Small intestine (tissue), 16 donors: ENCODE measurements at places on chromosomes 3 and 15. TPM values are rescaled to one million over a fixed set of nuclear protein-coding genes. Genes with fewer than 3 reads are reported as not detected.

The PLSCR5 gene
- not detected for polyA plus RNA-seq

The ZNF662 gene
- 0.67 TPM for polyA plus RNA-seq

The ZNF280D gene
- 10.3 TPM for polyA plus RNA-seq

The AMIGO3 gene
- polyA plus RNA-seq: 0.81 TPM

The GOLGA8Q gene
- 1.6 TPM for polyA plus RNA-seq

The AHSG gene
- polyA plus RNA-seq: not detected

The HTR3E gene
- polyA plus RNA-seq: 1.8 TPM

The CASR gene
- polyA plus RNA-seq: not detected

The PIF1 gene
- polyA plus RNA-seq: 0.45 TPM

The LDHAL6B gene
- polyA plus RNA-seq: 0.69 TPM

The IGSF11 gene
- polyA plus RNA-seq: not detected

The CYP8B1 gene
- polyA plus RNA-seq: not detected

The FRMD4B gene
- polyA plus RNA-seq: 16.3 TPM

The SLC51B gene
- 23.5 TPM for polyA plus RNA-seq

The LRRC15 gene
- not detected for polyA plus RNA-seq

DNA sequence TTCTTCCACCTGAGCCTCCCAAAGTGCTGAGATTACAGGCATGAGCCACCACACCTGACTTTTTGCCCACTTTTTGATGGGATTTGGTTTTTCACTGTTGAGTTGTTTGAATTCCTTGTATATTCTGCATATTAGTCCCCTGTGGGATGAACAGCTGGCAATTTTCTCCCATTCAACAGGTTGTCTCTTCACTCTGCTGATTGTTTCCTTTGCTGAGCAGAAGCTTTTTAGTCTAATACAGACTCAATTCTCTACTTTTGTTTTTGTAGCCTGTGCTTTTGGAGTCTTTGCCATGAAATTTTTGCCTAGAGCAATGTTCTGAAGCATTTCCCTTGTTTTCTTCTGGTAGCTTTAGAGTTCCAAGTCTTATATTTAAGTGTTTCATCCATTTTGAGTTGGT, 62.7 kb upstream of the MFGE8 start:
- no peak for DNase-seq

GRCh38 chr15:31472636-31473384, 146.2 kb downstream of the KLF13 start:
- peak; percentile 43 for DNase-seq

- no peak for DNase-seq
Observed at GRCh38 chr15:40232625-40233070, 6.2 kb upstream of the PAK6 start.

- DNase-seq: no peak
Observed at GRCh38 chr3:59446775-59447465, 397.1 kb upstream of the CFAP20DC start.

DNA sequence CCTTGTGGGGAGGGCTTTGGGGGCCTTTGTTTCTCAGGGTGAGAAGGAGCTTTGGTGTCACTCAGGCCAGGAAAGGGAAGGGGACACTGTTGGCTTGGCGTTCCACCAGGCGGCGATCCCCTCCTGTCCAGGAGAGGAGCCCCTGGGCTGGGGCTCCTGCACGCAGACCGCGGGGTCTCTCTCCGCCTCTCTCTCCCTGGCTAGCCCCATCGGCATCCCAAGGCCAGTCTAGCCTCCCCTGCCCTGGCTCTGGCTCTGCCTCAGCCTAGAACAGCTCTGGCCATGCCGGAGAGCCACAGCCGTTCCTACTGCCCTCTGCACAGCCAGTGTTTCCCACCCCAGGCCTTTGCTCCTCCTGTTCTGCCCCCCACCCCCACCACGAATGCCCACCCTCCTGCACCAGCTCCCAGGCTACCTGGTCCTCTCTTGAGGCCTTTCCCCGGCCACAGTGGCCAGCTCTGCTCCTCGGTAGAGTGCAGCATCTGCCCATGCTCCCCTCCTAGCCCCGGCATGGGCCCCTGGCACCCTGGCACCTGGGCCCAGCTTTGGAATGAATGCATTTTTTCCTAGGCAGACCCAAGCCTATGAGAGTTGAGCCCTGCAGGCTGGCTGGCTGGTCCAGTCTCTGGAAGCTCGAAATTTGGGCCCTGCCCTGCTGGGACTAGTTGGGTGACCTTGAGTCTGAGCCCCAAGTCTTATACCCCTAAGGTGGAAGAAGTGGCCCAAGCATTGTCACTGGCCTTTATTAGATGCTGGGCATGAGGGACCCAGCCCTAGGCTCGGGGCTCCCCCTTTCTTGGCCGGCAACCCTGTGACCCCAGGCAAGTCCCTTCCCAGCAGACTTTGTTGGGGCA, 2.4 kb downstream of the PLXNA1 start:
- DNase-seq: no peak

- DNase-seq: no peak
Observed at GRCh38 chr3:16359331-16359730, 94.3 kb downstream of the OXNAD1 start.

GRCh38 chr3:115713284-115713683, 90.0 kb downstream of the GAP43 start:
- DNase-seq: no peak

- no peak for DNase-seq
Observed at GRCh38 chr15:75140080-75140879, 61.4 kb upstream of the C15orf39 start.

DNA sequence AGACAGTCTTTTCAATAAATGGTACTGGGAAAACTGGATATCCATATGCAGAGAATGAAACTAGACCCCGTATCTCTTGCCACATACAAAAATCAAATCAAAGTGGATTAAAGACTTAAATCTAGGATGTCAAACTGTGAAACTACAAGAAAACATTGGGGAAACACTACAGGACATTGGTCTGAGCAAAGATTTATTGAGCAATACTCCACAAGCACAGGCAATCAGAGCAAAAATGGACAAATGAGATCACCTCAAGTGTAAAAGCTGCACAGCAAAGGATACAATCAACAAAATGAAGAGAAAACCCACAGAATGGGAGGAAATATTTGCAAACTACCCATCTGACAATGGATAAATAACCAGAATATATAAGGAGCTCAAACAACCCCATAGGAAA, 38.4 kb upstream of the MBNL1 start:
- no peak for DNase-seq

DNA sequence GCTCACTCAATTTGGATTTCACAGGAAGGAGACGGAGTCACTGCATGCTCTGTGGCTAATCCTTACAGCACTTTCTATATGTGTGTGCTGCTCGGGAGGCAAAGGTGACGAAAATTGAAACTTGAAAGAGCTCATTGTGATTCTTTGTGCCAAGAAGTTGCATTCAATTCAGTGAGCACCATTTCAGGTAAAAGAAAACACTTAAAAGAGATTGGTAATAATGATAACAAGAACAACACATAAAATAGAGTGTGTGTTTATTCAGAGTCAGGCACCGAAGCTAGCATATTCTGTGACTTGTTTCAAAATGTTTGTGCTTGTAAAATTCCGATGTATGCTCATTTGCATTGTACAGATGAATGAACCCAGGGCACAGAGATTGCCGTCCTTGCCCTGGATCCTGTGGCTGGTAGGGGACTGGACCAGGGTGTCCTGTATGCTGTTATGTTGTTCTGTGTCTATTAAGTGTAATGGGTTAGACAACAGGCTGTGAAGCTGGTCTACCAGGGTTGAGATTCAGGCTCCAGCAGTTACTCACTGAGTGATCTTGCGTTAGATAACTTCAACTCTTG, 193.3 kb upstream of the PROK2 start:
- DNase-seq: no peak

DNA sequence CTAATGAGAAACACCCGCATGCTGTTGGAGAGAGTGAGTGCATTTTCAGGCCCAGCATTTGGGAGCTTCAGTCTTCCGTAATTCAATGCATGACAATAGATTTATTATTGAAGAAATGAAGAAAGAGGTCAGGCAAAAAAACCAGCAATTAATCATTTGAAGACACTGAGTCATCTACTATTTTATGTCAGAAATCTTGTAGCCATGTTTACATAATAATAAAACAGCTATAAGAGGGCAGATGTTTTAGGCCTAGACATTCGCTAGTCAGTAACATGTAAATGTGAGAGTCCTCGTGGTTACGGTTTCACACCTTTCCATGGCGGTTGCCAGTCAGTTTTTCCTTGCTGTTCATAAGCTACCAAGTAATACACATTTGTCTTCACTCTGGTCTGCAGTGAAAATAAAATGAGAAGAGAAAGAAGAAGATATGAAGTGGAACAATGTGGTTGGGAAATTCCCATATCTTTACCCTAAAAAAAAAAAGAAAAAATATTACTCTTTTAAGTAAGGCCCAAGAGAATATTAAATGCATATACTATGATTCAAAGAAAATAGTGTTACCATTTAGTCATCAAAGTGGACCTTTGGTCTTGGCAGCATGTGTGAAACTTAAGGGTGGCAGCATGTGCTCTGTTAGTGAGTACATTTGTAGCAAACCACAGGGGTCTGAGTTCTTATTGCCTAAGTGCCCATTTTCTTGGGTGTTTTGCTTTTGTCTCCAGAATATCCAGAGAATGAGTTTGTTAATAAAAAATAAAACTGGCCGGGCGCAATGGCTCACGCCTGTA, 140.5 kb upstream of the TBL1XR1 start:
- peak; percentile 75 for DNase-seq

DNA sequence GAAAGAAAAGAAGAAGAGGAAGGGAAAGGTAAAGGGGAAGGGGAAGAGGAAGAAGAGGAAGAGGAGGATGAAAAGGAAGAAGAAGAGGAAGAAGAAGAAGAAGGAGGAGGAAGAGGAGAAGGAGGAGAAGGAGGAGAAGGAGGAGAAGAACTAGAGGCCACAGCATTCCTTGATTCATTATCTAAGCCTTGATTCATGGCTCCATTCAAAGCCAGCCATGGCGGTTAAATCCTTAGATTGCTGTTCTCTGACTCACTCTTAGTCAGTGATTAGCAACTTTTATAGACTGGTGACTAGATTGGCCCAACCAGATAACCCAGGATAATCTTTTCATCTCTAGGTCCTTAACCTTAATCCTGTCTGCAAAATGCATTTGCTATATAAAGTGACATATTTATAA, 47.6 kb downstream of the OSTN start:
- peak; percentile 34 for DNase-seq

DNA sequence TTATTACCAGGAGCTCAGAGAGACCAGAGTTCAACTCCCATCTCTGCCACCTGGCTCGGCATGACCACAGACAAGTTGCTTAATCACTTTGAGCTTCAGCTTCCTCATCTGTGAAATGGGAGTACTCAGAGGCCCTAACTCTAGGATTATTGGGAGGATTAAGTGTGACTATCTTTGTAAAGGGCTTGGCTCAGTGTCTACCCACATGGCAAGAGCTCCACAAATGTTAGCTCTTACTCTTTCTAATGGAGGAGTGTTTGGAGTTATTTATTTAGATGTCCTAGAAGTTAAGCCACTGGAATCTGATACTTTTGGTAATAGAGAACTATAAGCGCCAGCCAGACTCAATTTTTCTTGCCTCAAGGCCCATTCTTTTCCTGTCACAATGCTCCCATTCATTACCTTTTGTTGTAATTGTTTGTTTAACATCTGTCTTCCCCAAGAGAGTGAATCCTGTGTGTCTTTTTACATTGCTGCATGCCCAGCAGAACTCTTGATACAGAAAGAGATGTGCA, 12.3 kb upstream of the LMCD1 start:
- no peak for DNase-seq

DNA sequence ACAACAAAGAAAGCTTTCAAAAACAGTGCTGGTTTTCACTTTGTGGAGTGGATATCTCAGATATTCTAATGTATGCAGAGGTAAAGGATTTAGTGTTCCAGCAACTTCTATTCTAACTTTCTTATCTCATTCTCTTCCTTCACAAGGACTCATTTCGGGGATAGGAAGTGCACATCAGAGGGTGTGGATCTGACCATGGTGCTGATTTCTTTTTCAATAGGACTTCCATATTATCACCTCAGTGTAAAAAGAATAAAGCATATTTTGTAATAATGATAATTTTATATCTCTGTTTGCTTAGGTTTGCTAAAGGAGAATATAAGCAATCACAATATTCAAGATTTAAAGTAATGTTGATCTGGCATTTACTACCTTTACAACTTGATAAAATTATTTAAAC, 12.5 kb upstream of the CADM2 start:
- no peak for DNase-seq

DNA sequence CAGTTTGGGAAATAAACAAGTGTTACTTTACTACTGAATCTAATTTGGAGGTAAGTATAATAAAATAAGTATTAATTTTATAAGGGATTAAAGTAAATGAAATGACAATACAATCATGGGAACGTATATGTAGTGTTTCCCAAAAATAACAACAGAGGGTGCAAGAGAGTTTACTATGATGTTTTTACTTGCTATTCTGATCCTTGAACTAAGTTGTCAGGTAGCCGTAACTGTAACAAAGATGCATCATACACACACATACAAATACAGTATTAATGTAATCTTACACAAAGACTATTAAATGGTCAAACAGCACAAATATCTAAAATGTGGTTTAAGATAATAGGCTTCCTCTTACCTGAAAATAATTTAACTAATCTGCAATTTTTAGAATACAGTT, 311.4 kb downstream of the TBC1D5 start:
- peak; percentile 30 for DNase-seq

DNA sequence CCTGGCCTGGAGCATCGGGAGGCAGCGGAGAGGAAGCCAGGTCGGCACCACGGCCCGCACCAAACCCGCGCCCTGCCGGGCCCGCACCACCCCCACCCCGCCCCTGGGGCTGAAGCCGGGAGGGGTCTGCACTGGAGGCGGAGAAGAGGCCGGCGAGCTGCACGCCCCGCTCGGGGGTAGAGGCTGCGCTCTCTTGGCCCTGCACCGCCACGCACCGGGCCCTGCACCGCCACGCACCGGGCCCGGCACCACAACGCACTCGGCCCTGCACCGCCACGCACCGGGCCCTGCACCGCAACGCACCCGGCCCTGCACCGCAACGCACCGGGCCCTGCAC, 41.4 kb downstream of the MUC20 start:
- no peak for DNase-seq

DNA sequence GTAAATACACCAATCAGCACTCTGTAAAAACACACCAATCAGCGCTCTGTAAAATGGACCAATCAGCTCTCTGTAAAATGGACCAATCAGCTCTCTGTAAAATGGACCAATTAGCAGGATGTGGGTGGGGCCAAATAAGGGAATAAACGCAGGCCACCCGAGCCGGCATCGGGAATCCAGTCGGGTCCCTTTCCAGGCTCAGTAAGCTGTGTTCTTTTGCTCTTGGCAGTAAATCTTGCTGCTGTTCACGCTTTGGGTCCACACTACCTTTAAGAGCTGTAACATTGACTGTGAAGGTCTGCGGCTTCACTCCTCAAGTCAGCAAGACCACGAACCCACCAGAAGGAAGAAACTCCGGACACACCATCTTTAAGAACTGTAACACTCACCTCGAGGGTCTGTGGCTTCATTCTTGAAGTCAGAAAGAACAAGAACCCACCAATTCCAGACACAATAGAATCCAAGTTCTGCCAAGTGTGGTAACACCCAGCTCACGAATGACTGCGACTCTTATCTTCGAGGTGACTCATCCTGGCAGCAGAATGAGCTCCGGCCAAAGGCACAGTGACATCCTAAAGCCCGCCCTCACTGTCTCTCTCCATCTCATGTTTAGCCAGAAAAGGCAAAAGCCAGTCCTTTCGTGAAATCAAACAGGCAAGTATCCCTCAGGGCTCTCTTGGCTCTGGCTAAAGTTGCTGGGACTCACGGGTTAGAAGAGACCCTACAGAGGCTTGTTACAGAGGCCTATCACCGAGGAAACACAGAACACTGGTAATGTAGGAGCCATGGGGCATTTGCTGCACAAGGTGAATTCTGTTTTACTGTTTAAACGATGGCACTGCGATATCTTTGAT, 155.2 kb downstream of the FAM43A start:
- DNase-seq: peak; percentile 54

GRCh38 chr3:119362010-119362409, 67.8 kb downstream of the ARHGAP31 start:
- no peak for DNase-seq

GRCh38 chr15:63232405-63232804, 43.0 kb downstream of the RAB8B start:
- DNase-seq: no peak
